Neural crest cell (in vitro differentiated cells): ENCODE measurements at places on chromosomes 5 and 9. TPM values are rescaled to one million over a fixed set of nuclear protein-coding genes. Genes with fewer than 3 reads are reported as not detected.

KCNT1 gene
- total RNA-seq, result 0.14 TPM in 1 of 2 replicates, not detected in the other

- H3K4me3 ChIP-seq, result no peak overlapping the region
- H3K4me1 ChIP-seq, result no peaks in the 10 kb centered on the region
- no peaks in the 10 kb centered on the region for H3K36me3 ChIP-seq
Measured at GRCh38 chr5:20536813-20537212, 548.8 kb upstream of the CDH18 start.

DNA sequence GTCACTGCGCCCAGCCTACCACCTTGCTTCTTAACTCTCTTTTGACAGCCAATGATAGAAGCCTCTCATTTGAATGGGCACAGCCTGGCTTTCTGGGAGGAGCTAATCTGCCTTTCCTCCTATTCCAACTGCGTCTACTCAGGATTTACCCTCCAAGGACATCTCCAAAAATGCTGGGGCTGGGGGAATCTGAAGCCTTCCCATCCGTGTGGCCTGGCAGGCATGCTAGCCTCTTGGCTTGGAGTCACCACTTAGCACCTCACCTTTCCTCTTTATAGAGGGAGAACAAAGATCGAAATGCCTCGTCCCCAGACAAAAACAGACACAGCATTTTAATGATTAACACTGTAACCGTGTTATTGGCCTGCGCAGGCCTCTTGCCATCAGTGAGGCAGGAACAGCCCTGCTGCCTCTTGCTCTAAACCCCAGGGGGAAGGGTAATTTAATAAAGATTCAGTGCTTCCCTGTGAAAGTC is 108.2 kb upstream of the KLF4 start:
- no peak for DNase-seq
- H3K27ac ChIP-seq, result no peak overlapping the region
- H3K4me1 ChIP-seq, result no peaks in the 10 kb centered on the region
- H3K27me3 ChIP-seq, result peaks cover 8% of the 10 kb centered on the region
- H3K36me3 ChIP-seq, result no peaks in the 10 kb centered on the region
- no peak overlapping the region for H3K4me3 ChIP-seq

- peak overlapping the region; percentile 95 for H3K4me3 ChIP-seq
- H3K36me3 ChIP-seq, result peaks cover 19% of the 10 kb centered on the region
- DNase-seq, result no peak
Measured at GRCh38 chr9:124855944-124856765, 2.9 kb downstream of the WDR38 start.

SPOCK1 gene
- total RNA-seq, result 75.6 and 89.7 TPM in 2 replicates

- H3K36me3 ChIP-seq, result no peaks in the 10 kb centered on the region
- H3K27me3 ChIP-seq, result peaks cover 3% of the 10 kb centered on the region
- no peak overlapping the region for H3K4me3 ChIP-seq
- DNase-seq, result no peak
Measured at GRCh38 chr5:135063056-135063445, 29.0 kb upstream of the PITX1 start.

DNA sequence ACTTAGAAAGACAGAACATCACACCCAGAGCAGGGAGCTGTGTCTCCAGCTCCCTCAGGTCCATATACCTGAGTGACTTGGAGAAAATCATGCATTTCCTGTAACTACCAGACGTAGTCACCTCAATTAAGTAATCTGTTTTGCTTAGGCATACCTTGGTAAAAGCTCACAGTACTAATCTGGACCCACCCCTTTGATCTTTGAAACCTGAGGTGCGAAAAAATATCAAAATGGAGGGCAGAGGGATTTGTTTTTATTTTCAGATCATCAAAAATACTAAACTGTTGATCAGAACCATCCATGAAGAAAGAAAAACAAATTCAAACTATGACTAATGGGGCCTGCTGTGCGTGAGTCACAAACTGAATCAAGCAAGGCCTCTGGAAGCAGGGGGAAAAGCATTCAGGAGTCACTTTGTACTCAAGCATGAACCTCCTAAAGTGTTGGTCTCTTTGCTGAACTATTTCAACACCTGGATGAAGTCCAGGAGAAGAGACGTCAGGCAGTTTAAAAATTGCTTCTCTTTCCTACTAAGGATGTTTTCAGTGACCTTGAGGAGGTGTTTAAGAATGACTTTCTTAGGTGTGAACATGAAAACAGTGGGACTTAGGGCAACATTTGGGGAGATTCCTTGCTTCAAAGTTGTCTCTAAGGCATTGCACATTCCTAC is 76.3 kb downstream of the MUSK start:
- peaks cover 9% of the 10 kb centered on the region for H3K4me1 ChIP-seq
- H3K27me3 ChIP-seq, result no peaks in the 10 kb centered on the region
- DNase-seq, result no peak
- H3K4me3 ChIP-seq, result no peak overlapping the region
- H3K36me3 ChIP-seq, result no peaks in the 10 kb centered on the region

GRCh38 chr5:16229357-16229940 is 49.9 kb upstream of the MARCHF11 start:
- H3K4me3 ChIP-seq, result no peak overlapping the region
- H3K4me1 ChIP-seq, result no peaks in the 10 kb centered on the region
- no peak overlapping the region for H3K27ac ChIP-seq
- peaks cover 10% of the 10 kb centered on the region for H3K27me3 ChIP-seq

- H3K4me3 ChIP-seq, result peak overlapping the region; percentile 54
- DNase-seq, result no peak
- H3K27ac ChIP-seq, result peak overlapping the region; percentile 93
- H3K27me3 ChIP-seq, result no peaks in the 10 kb centered on the region
- peaks cover 65% of the 10 kb centered on the region for H3K4me1 ChIP-seq
- H3K36me3 ChIP-seq, result peaks cover 7% of the 10 kb centered on the region
Measured at GRCh38 chr9:113599646-113600022, 136.1 kb downstream of the RGS3 start.

- H3K4me1 ChIP-seq, result no peaks in the 10 kb centered on the region
- H3K27ac ChIP-seq, result no peak overlapping the region
- H3K36me3 ChIP-seq, result no peaks in the 10 kb centered on the region
Measured at GRCh38 chr9:113807173-113808061, 68.7 kb upstream of the ZNF618 start.

DNA sequence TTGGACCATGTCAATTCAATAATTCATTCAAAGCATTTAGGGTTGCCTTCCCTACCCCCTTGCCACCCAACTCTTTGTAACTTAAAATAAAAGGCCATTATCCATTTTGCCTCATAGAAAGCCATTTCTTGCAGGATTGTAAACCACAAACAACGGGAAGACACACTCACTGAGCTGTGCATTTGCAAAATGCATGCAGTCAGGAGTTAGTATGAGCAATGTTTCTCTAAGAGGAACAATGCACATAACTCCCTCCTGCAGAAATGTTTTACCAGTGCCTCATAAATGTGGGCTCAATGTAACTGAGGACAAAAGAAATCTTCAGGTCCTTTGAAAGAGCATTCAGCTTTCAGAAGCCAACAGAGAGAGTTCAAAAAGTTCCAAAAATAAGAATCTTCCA is 98.5 kb upstream of the ABCA1 start:
- DNase-seq, result no peak
- H3K36me3 ChIP-seq, result no peaks in the 10 kb centered on the region
- H3K4me3 ChIP-seq, result no peak overlapping the region
- H3K27me3 ChIP-seq, result no peaks in the 10 kb centered on the region
- peaks cover 21% of the 10 kb centered on the region for H3K4me1 ChIP-seq

NUTM2F gene
- 0.09 TPM in 1 of 2 replicates, not detected in the other for total RNA-seq

FANCC gene
- 24.5 and 24.6 TPM in 2 replicates for total RNA-seq

DNA sequence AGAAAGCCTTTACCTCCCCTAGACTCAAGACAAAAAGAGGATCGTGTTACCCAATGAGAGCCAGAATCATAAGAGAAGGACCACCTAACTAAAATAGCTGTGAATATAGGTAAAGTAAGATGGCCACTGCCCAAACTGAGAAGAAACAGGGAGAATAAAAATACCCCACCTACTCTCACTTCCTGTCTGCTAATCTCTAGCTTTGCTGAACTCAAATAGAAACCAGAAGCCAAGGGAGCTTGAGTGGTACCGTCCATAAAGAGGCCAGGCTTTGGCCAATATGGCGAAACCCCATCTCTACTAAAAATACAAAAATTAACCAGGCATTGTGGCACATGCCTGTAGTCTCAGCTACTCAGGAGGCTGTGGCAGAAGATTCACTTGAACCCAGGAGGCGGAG is 123.0 kb upstream of the FST start:
- no peaks in the 10 kb centered on the region for H3K27me3 ChIP-seq
- no peak overlapping the region for H3K4me3 ChIP-seq
- no peaks in the 10 kb centered on the region for H3K36me3 ChIP-seq
- DNase-seq, result no peak
- no peak overlapping the region for H3K27ac ChIP-seq

DNA sequence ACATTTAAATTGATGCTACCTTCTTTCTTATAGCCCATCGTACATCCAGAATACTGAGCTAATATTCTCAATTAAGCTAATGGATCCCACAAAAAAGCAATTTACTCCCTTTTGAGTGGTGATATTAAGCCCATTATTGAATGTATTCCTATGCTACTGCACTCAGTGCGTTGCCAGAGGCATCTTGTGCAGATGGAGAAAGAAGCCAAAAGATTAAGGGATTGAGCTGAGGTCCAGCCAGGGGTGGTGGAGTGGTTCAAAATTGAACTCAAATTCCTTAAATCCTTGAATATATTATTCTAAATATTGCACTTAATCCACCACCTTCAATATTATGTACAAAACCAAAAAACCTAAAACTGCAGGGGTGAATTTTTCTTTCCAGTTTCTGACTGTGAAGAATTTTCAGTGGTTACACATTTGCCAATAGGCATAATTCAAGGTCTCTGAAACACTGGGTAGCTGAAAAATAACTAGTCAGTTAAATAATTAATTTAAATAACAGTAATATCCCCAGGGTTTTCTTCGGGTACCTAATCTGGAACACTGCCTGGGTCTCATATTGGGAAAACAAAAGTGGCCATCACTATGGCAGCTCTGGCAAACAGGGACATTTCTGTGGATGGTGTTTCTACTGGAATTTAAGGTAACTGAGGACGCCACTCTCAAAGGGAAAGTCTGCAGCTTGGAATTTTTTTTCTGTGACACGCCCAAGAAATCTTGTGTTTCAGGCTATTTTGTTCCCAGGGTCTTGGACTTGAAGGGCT is 6.2 kb upstream of the LIFR start:
- H3K36me3 ChIP-seq, result no peaks in the 10 kb centered on the region
- peak overlapping the region; percentile 1 for H3K4me3 ChIP-seq
- no peak for DNase-seq
- no peak overlapping the region for H3K27ac ChIP-seq
- H3K27me3 ChIP-seq, result no peaks in the 10 kb centered on the region

DNA sequence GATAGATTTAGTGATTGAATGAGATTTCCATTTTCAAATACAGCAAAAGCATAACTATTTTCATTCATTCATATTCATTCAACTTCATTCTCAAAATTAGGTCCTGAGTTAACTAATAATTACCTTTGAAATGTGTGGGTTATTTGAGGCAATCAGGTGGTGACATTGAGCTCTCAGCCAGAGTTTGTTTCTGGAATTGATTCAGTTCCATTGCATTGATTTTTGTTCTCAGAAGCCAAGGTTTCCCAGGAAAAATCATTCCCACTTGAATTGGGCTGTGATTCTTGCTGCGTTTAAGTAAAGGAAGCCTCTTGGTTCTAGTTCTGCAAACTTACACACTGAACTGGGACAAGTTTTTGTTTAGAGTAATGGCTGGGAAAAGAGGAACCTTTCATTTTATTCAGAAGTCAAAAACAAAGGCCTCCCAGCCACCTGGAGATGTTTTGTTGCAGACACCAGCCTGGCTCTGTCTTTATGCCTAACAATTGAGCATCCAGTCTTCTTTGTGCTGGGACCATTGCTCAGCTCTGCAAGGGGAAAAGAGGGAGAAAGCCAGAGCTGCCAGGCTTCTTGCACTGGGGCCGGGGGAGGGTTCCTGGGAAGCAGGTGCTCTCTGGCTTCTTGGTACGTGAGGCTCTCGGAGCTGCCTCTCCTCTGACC is 198.6 kb downstream of the TRIO start:
- no peak overlapping the region for H3K4me3 ChIP-seq
- H3K4me1 ChIP-seq, result peaks cover 31% of the 10 kb centered on the region
- DNase-seq, result no peak

DNA sequence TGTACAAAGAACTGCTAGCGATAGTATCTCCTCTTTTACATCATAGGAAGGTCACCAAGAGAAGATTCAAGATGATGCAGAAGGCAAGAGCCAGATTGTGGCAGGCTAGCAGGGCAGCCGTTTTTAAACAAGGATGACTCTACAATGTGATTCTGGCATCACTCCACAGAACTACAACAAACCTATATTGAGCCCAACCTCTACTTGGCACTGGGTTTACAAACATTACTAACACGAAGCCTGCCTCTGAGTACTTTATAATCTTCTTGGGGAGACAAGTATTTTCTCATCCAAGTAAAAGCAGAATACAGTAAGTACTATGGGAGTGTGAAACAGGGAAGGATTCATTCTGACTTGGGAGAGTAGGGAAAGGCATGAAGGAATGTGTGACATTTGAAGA is 448.6 kb downstream of the ZNF608 start:
- no peak overlapping the region for H3K27ac ChIP-seq
- no peak for DNase-seq
- H3K4me1 ChIP-seq, result peaks cover 1% of the 10 kb centered on the region
- H3K27me3 ChIP-seq, result no peaks in the 10 kb centered on the region
- H3K4me3 ChIP-seq, result no peak overlapping the region
- H3K36me3 ChIP-seq, result no peaks in the 10 kb centered on the region
